ENCODE measurements at places on chromosomes 2 and 18.

DNA sequence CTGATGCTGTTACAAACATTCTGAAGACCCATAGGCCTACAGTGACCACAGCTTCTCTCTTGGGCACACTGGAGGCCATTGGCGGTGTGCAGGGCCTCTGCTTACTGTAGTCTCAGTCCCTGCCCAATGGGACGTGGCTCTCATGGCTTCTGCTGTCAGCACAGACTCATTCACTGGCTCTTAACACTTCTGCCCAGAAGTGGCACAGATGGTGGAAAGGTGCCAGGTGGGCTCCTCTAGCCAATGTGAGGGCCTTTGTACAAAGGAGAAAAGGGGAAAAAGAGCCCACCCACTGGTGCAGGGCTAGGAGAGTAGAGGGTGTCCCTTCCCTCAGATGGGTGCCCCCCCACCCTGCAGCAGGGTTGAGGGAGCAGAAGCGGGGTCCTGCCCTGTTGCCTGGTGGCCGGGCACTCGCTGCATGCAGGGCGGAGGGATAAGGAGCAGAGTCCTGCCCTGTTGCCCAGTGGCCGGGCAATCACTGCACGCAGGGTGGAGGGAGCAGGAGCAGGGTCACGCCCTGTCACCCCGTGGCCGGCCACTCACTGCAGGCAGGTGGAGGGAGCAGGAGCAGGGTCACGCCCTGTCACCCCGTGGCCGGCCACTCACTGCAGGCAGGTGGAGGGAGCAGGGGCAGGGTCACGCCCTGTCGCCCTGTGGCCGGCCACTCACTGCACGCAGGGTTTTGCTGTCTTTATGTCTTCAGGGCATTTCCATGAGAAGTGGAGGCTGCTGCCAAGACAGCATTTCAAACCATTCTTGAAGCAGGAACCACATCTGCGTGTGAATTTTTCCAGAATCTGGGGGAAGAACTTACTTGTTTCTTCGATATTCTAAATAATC is 20.0 kb downstream of the LRRFIP1 start:
- DNase-seq: no peak

GRCh38 chr2:160287476-160287875 is 87.4 kb upstream of the ITGB6 start:
- DNase-seq: no peak

DNA sequence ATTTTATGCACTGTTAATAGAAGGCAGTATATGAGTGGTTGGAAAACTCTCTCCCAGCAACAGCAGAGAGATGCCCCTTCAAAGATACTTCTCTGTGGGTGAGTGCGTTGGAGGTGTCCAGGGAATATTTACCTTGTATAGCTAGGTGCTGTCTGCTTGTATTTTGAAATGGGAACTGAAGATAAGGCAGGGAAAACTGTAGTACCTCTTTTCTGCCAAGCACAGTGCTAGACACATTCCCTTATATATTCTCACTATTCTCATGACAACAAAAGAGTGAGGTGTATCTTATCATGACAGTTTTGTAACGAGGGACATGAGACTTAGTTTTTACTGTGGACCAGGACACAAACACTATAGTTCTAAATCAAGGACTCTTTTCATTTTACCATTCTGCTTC is 2.1 kb downstream of the TTC39C start:
- no peak for DNase-seq

- no peak for DNase-seq
Measured at GRCh38 chr18:78721238-78721875, 258.3 kb upstream of the SALL3 start.

- no peak for DNase-seq
Measured at GRCh38 chr2:119679526-119679837, 481 bp downstream of the TMEM177 start.

GRCh38 chr2:224669449-224669848 is 46.7 kb downstream of the CCDC195 start:
- no peak for DNase-seq

DNA sequence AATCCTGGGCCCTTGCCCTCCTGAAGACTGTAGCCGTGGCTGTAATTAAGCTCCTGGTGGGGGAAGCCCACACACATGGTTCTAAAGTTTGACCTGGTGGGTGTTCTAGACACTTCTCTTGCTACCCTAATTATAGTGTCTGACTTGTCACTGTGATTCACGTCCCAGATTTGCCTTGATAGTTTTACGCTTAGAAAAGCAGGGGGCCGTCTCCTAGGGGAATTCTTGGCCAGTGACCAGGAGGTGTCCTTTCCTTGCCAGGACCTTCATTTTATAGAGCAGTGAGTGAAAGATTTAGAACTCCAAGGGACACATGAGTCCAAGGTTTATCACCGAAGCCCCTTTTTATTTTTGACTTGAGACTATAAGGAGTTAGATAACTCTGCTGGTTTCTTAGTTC is 9.0 kb downstream of the TMEM214 start:
- DNase-seq: no peak

- no peak for DNase-seq
Measured at GRCh38 chr2:58436872-58437271, 195.7 kb upstream of the FANCL start.

DNA sequence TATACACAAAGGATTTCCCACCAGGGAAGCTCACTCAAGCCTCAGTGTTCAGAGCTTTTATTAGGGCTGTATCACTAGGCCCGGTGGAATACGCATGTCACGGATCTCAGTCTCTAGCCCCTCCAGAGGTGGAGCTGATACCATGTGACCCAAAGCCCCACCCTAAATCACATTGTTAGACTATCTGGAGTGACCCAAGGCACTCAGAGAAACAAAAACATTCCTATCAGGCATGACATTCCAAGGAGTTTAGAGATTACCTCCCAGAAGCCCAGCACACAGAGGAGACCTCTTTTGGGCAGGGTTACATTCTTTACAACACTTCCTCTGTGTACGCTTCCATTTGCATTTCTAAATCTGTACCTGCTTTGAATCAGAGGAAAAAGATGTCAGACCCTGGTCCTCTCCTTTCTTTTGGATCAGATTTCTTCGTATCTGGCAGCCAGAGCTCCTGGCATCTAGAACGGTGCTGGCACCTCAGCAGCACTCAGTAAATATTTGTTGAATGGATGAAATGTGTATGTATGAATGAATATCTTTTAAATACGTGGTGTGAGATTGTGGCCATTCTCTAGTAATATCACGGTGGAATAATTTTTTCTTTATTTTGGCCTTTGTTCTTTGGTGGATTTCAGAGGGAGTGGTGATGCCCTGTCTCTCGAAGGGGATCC is 37.7 kb upstream of the SMAD2 start:
- DNase-seq: no peak

GRCh38 chr18:1438458-1438910 is 533.8 kb downstream of the ADCYAP1 start:
- no peak for DNase-seq

GRCh38 chr18:63980896-63981460 is 11.1 kb downstream of the SERPINB8 start:
- DNase-seq: no peak

DNA sequence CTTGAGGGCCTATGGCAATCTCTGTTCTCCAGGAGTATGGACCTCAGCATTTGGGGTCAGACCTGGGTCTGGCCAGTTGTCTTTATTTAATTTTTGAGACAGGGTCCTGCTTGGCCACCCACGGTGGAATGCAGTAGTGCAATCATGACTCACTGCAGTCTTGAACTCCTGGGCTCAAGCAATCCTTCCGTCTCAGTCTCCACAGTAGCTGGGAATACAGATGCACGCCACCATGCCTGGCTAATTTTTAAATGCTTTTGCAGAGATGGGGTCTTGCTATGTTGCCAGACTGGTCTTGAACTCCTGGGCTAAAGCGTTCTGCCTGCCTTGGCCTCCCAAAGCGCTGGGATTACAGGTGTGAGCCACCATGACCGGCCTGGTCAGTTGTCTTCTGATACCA is 46.4 kb upstream of the INHBB start:
- no peak for DNase-seq

GRCh38 chr2:65092791-65093190 is 36.6 kb downstream of the CEP68 start:
- no peak for DNase-seq

DNA sequence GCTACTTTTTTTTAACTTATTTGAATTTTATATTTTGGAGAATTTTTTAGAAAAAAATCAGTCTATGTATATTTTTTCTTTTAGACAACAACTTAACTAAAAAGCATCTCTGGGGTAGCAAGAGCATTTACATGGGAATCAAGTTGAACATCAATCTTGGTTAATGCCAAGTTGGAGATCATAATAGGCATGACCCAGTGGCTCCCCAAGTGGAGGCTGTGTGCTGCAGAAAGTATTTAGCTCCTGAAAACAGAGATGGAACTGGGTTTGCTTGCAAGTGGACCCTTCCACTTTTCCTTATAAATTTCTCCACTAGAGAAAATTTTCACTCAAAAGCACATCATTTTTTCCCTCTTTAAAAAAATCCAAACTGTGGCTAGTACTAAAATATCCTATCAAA is 23.9 kb upstream of the CAVIN2 start:
- DNase-seq: no peak

GRCh38 chr2:27303093-27304025 is 4.9 kb downstream of the UCN start:
- no peak for DNase-seq

- DNase-seq: no peak
Measured at GRCh38 chr2:237161189-237161588, 75.5 kb downstream of the COPS8 start.

- peak; percentile 80 for DNase-seq
Measured at GRCh38 chr2:138744713-138745112, 35.5 kb downstream of the NXPH2 start.

DNA sequence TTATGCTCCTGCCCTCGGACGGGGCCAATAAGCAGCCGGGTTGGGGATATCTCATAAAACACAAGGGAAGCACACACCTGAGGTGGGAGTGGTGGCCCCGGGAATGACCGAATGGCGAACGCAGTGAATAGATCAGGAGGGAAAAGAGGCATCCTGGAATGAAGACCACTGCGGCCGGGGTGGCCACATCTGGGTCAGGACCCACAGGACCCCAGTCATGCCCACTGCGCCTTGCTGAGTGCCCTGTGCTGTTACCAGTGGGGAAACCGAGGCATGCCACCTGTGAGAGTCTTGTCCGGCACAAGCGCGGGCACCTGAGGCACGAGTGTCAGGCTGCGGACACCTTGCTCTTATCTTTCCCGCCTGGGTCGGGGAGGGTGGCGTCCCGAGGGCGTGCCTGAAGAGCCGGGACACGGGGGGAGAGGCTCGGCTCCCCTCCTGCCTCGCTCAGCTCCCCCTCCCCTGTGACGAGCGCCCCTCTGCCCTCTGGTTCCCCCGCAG is 1.6 kb downstream of the PDCD1 start:
- no peak for DNase-seq

DNA sequence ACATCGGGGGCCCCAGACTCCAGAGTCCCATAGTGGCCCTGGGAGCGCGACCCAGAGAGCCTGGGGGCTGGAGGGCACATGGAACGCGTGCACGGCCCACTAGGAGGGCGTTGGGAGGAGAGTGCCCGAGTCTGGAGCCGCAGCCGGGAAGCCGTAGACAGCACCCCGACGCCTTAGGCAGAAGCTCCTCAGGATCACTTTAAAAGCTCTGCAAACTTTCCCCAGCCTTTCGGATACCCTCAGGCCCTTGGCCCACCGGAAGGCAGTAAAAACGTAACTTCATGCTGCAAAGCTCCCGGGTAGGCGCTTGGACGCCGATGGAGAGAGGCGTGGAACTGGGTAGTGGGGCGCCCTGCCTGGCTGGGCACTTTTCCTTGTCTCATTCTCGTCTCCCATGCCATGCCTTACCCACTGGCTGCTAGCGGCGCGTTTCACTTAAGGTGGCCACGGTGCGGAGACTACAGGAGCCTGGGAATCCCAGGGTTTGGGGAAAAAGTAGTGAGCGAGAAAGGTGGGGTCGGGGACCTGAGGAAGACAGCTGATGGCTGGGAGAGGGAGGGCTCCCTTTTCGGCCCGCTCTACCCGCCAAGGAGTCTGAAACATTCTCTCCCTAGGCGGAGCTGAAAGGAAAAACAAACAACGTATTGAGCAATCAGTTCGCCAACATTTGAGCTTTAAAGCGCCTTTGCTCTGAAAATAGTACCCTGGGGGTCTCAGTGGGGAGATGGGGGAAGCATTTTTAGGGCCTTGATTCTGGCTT is 141.8 kb downstream of the MEIS1 start:
- DNase-seq: peak; percentile 51

- no peak for DNase-seq
Measured at GRCh38 chr2:129859175-129859574, 120.3 kb upstream of the RAB6C start.

DNA sequence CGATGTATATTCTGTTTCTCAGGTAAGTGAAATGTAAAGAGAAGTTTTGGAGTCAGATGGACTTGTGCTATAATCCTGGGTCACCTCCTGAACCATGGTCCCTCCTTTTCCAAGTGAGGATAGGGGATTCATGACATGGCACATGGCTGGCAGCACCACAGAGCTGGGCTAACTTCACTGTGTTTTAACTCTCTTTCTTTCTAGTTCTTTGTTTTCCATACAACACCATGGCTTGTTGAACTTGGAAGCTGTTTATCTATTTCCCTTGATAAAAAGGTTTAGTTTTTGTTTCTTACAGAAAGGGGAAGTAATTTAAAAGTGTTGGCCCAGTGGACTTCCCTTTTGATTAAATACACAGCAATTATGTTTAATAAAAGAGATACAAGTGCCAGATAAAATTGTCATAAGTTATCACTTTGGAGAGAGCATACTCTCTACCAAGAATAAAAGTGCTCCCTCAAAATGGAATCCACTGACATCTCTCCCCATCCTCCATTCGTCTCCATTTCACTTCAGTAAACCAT is 90.4 kb downstream of the PLCL1 start:
- no peak for DNase-seq

DNA sequence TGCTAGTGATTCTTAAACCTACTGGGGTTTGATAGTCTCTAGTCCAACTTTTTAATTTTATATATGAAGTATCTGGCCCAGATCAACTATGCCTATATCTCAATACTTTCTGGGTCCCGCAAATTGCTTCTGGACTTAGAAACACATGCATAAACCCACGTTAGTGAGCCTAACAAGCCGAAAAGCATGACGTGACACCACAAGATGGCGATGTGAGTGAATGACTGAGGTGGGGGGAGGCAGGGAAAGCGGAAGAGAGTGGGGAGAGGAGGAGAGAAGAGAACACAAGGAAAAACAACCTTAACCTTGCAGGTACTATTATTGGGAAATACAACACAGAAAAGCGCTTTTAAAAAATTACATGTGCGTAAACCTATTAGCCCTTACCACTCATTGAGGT is 13.8 kb downstream of the PDIA6 start:
- DNase-seq: no peak

GRCh38 chr2:151862700-151863099 is 34.5 kb upstream of the ARL5A start:
- no peak for DNase-seq

DNA sequence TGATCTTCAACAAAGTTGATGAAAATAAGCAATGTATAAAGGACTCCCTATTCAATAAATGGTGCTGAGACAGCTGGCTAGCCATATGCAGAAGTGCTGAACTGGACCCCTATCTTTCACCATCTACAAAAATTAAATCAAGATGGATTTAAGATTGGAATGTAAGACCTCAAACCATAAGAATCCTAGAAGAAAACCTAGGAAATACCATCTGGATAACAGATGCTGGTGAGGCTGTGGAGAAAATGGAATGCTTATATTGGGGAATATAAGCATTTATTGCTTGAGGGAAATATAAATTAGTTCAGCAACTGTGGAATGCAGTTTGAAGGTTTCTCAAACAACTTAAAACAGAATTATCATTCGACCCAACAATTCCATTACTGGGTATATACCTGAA is 89.6 kb downstream of the GCA start:
- DNase-seq: no peak
